ENCODE measurements at places on chromosomes 2 and 18. TPM values are rescaled to one million over a fixed set of nuclear protein-coding genes. Genes with fewer than 3 reads are reported as not detected.

KLF7 gene
- 8.7 TPM for total RNA-seq

NLRC4 gene
- total RNA-seq: not detected

UGT1A4 gene
- total RNA-seq: not detected

GALR1 gene
- not detected for total RNA-seq

DLGAP1 gene
- not detected for total RNA-seq

FOXD4L1 gene
- total RNA-seq: under 0.01 TPM

CERKL gene
- not detected for total RNA-seq

CHRND gene
- total RNA-seq: not detected

MOCOS gene
- under 0.01 TPM for total RNA-seq

ARHGAP15 gene
- not detected for total RNA-seq

TUBA4B gene
- not detected for total RNA-seq

GKN1 gene
- not detected for total RNA-seq

ASB18 gene
- not detected for total RNA-seq

PPIL3 gene
- total RNA-seq: 19.2 TPM

CRYGD gene
- not detected for total RNA-seq

IL1R2 gene
- 0.22 TPM for total RNA-seq
